ENCODE measurements at places on chromosomes 16 and 17.

DNA sequence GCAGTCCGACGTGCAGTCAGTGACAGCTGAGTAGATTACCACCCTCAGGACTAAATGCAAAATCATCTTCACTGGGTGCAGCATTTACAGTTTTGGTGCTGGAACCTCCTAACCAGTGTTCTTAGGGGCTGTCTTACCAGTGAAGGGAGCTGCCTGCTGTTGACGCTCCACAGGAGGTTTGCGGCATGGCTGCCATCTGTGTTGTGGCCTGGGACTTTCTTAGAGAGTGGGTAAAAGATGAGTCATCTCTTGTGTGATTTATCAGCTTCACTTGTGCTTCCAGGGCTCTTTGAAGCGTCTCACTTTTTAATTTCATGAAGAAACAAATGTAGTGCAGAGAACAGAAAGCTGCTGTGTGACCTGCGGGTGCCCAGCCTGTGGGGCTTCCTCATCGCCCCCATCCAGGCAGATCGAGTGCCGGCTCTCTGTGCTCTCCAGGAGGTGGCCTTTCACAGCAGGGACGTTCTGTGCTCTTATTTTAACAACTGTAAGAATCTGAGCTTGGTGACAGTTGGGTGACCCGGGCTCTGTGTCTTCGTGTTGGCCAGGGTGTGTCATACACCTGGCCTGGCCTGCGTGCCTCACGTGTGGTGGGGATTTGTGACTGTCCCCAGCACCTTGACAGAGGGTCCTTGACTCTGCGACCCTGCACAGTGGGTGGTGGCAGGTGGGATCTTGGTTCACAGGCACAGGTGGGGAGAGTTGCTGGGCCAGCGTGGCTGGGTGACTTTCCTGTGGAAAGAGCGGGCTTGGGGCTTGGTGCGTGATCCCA, 24.3 kb upstream of the ZNF750 start:
- DNase-seq: no peak

- DNase-seq: peak; percentile 74
These were observed 2.4 kb downstream of the ARHGDIA start for GRCh38 chr17:81868674-81869220.

- no peak for DNase-seq
These were observed 175.6 kb upstream of the CDH11 start for GRCh38 chr16:65297453-65297852.

- DNase-seq: no peak
These were observed 36.3 kb upstream of the BCAR1 start for GRCh38 chr16:75287708-75288107.

- DNase-seq: no peak
These were observed 44.4 kb downstream of the DNAH9 start for GRCh38 chr17:11642655-11643054.

DNA sequence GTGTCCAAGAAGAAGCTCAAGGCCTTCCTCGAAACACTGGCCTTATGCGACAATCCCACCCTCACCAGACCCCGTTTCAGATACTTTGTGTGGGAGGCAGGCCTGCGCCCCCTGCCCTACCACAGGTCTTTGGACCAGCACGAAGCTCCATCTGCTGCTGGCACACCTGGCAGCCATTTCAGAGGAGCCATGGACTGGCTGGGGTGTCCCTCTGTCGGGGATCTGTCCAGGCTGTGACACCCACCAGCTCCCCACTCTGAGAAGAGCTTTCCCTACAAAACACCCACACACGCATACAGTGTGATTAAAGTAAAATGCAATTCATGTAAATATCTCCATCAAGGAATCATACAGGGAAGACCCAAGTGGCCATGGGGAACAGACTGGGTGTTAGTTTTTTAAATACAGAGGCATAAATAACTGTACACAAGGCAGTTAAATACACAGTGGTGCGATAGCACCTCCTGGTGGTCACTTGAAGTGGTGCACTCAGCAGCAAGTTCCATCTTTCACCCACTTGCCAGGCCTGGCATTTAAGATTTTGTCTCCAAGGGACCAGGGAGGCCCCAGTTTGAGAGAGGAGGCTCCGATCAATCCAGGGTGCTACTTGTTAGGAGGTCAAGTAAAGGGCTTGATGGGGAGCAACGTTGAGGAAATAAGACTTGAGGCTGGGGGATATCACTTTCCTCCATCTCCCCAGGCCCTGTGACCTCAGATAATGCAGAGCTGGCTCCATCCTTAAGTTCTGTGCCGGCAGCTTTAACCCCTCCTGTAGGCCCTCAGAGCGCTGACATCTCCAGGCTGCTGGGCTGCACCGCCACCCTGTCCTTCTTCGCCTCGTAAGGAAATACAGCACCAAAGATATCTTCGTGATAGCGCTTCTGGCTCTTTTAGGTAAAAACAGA, 43.6 kb downstream of the NOS2 start:
- peak; percentile 38 for DNase-seq

- DNase-seq: peak; percentile 94
These were observed 4.2 kb downstream of the BORCS6 start for GRCh38 chr17:8185582-8186445.

DNA sequence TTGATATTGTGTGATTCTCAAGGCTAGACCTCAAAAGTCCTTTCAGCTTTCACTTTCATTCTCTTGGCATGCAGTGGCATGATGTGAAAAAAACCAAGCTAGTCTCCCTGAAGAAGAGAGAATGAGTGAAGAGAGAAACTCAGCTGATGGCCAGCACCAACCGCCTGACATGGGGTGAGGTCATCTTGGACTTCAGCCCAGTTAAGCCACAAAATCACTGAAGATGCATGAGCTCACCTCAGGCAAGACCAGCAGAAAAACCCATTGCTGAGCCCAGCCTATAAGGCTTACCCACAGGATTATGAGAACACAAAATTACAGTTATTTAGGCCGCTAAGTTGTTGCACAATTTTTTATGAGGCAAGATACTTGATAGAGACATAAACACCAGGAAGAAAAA, 496.5 kb downstream of the TOX3 start:
- DNase-seq: peak; percentile 24

DNA sequence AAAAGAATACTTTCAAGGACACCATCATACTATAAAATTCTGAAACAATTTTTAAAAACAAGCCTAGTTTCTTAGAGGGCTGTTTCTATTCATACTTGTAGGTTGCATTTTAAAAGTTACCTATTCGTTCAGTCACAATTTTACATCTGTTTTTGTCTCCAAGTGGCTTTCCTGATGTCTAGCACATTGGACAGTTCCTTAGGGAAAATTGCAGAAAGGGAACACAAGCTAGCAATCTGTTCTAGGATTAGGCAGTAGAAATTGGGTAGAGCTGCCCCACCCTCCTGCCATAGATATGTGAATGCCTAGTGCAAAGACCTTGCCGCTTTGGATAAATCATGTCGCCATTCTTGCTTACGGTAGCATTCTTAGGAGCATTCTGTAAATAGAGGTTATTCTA, 358.9 kb downstream of the RBFOX1 start:
- DNase-seq: no peak

DNA sequence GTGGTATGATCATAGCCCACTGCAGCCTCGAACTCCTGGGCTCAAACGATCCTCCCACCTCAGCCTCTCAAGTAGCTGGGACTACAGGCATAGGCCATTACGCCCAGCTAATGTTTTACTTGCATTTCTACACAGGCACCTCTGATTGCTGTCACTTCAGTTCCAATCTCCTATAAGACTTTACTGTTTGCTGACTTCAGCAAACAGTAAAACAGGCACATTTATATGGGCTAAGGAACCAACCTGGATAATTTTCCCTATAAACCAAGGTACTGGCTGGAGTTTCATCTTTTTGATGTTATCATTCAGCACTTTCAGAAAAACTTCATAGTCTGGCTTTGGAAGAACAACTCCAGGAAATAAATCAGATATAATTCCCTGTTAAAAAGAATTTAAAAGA, 114.2 kb downstream of the DNAH3 start:
- DNase-seq: no peak

DNA sequence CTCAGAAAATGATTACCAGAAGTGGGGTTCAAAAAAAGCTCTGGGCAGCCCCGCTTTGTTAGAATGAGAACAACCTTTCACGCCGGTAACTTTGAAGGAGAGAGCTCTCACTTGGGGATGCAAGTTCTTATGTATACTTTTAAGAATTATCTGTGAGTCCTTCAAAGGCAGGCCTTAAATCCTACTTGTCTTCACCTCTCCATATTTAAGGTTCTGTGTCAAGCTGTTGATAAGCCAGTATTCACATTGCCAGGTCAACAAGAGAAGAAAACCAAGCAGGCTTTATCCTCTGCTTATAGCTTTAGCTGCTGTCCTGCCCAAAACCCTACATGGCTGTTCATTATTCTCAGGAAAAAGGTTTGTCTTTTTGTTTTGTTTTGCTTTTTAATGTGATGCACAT, 42.9 kb downstream of the CDRT4 start:
- DNase-seq: no peak

DNA sequence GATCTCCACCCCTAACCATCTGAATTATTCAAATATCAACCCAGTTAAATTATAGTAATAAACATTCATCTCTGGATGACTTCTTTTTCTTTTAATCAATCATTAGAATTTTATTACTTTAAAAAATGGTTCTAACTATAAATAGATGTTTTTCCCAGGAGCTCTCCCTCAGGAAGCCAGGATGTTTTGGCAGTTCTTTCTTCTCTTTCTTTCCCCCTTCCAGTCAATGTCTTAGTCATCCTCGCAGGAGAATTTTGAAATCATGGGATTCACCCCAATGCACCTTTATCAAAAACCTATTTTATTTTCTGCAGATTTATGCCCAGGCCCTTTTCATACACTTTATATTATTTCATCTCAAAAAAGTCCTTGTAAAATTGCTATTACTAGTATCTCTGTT, 711.6 kb downstream of the CDH11 start:
- DNase-seq: no peak

DNA sequence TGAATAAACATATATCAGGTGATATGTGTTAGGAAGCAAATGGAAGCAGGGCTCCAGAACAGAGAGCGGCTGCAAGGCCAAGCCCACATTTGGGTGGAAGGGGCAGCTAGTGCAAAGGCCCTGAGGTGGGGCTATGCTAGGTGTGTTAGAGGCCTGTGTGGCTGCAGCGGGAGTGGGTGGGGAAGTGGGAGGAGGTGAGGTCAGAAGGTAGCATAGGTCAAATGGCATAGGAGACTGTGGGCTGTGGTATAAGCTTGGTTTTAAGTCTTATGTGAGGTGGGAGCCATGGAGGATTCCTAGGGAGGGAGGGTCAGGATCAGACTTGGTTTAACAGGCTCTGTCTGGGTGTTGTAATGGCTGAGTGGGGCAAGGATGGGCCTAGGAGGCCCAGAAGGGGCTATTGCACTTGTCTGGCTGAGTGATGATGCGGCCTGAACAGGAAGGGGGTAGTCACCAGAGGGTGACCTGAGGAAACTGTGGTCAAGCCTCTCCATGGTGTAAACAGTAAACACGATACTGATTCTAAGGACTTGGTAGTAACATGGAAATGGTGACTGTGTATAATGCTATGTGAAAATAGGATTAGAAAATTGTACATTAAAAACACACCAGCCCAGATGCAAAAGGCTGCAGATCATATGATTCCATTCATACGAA, 31.1 kb downstream of the RAI1 start:
- no peak for DNase-seq

DNA sequence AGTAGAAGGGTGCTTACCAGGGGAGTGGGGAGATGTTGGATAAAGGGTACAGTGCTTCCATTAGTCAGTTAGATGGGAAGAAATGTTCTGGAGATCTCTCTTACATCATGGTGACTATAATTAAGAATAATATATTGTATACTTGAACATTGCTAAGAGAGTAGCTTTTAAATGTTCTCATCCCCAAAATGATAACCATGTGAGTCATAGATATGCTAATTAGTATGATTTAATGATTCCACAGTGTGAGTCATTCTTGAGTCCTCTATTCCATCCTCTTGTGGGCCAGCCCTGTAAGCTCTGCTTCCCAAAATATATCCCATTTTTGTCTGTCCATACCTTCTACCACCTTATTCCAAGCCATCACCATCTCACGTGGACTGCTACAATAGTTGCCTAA, 80.6 kb upstream of the CDH11 start:
- DNase-seq: no peak

GRCh38 chr17:50596191-50597037, 35.9 kb downstream of the CACNA1G start:
- DNase-seq: no peak

- no peak for DNase-seq
These were observed 39.8 kb downstream of the ARL4D start for GRCh38 chr17:43438626-43439025.

DNA sequence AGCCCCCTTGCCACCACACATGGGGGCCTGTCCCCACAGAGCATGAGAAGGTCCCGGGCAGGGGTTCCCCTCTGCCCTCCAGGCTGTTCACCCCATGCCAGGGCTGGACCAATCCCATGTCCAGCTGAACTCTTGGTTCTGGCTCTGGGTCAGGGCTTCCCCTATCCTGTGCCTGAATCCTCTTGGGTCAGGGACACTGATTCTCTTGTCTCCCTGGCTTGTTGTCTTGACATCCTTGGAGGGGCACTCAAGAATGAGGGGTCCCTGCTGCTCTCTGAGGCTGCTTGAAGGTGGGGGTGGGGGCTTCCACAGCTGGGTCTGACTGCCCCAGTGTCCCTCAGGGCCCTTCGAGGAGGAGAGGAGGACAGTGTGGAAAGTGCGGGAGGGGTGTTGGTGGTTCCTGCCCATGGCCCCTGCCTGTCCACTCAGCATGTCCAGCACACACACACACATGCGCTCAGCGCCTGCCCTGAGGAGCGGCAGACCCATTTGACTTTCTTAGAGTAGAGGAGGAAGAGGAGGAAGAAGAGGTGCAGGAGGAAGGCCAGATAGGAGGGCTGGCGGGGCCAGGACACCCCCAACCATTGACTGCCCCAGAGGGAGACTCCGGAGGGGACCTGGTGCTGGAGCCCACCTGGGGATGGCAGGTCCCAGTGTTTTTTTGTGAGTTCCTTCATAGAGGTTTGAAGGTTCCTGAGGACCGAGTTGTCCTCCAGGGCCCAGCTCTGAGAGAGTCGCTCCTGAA, 47.0 kb downstream of the TNFRSF13B start:
- DNase-seq: no peak

- no peak for DNase-seq
These were observed 273.0 kb downstream of the GRIN2A start for GRCh38 chr16:9909072-9909825.

DNA sequence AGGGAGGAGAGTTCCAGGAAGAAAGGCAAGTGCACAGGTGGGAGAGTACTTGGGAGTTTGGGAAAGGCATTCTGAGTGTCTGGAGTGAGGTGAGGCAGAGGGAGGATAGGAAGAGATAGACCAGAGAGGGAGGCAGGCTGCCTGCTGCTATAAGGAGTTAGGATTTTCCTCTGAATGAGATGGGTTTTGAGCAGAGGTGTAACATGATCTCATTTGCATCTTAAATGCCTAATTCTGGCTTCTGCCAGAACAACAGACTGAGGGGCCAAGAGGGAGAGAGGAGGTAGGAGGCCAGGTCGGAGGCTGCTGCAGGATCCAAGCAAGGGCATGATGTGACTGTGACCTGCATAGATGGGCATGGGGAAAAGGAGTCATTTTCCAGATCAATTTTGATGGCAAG, 31.5 kb upstream of the IRX6 start:
- DNase-seq: no peak

GRCh38 chr17:73105431-73105830, 12.9 kb upstream of the SLC39A11 start:
- no peak for DNase-seq

Data from right hindlimb (tissue), 1 donor.